ENCODE measurements at places on chromosomes 11 and 22.

GRCh38 chr11:114291381-114291780 is 4.8 kb upstream of the NNMT start:
- no peak for DNase-seq

DNA sequence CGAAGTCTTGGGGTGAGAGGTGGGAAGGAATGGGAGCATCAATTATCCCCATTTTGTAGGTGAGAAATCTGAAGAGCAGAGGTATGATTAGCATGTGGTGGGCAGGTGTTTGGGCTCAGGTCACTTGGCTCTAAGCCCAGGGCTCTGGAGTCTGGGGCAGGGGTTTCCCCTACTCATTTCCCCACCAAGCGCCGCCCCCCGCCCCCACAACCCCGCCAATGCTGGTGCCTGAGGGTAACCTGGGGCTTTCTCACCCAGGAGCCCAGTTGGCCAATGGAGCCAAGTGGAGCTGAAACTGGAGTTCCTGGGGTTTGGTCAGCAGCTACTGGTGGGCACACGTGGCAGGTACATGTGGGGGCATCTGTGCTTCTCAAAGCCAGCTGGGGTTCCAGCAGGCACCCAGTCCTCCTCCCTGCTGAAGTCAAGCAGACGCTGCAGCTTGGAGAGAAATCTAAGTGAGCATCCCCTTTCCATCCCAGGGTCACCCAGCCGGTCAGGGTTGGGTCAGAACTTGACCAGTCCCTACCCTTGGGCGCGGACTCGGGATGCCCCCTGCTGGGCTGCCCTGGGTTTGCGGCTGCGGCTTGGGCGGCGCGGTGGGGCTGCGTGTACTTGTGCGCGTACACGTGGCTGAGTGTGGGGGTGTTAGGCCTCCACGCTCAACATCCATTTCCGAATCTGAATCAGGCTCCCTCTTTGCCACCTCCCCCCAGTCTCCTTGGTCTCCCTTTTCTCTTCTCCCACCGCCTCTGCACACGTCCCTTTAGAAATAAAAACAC is 1.7 kb upstream of the CHRM1 start:
- no peak for DNase-seq

GRCh38 chr11:5324197-5324596 is at the start of gene OR51B2:
TSS of gene OR51B2 (minus strand) at chr11:5324297. CDS start at chr11:5324297, 0 bp downstream.
- DNase-seq: no peak

DNA sequence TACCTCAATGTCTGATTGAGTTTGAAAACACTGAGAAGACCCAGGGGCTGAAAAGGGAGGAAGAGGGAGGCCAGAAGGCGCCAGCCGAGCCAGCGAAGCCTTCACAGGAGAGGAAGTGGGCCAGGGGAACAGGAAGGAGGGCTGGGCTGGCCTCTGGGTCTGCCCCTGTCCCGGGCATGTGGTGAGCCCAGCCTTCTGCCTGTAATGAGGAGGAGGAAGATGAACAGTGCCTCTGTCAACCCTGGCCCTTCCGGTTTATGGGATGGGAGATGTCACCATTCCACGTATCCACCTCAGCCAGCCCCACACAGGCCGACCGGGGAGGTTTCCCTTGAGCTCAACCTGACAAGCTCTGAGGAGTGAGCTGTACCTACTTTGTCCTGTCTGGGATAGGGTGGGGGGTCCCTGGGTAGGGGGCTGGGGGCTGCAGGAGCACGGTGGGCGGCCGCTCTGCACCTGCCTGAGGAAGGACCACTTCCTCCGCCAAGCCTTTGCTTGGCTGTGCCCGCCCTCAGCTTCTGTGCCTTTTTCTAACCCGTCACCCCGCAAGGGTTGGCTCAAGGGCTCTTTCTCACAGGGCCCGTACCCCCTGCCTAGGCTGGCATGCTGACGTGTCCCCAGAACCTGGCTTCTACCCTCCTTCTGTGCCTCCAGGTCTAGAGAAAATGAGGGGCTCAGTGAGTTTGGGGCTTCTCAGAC is 2.0 kb downstream of the PARVG start:
- no peak for DNase-seq

GRCh38 chr22:18013947-18014346 is 10.4 kb downstream of the MICAL3 start:
- no peak for DNase-seq

DNA sequence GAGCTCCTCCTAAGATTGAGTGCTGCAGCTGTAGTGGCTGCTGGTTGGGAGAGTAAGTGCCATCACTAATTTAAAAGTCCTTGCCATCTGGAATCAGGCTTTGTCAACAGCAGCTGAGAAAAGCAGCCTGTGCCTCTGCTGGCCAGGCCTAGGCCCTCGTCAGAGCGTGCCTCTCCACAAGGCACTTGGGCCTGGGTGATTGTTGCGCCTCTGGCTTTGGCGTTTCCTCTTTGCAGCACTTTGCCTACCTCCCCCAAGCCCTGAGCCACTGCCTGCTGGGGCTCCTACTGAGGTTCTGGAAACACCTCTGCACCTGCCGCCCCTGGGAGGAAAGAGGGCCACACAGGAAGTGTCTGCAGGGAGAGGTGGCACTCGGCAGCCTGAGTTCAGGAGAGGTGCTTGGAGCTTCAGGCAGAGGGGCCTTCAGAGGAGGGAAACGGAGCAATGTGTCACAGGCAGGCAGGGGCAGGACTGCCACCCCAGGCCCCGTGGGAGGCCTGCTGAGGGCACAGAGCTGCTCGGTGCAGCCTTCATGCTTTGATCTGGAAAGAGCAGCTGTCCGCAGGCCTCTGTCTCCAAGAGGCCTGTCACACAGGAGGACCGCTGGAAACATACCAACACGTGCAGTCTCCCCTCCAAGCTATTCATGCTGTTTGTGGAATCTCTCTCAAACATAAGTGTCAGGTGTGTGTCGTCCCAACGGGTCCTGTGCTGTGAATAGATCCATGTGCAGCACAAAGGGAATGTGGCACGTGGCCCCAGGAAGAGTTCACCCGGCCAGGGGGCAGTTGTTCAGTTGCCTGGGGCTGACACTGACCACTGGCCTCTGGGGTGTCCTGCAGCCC is 61.5 kb upstream of the EMID1 start:
- no peak for DNase-seq

- DNase-seq: no peak
Measured at GRCh38 chr11:23201936-23202522, 341.8 kb upstream of the CCDC179 start.
